Stimulated activated CD4-positive, alpha-beta T cell treated with anti-CD3 and anti-CD28 coated beads, Interleukin-1b, Interleukin-23, amount 100 ng/mL, for 1 hour (primary cell): ENCODE measurements at places on chromosomes 6 and 20.

DNA sequence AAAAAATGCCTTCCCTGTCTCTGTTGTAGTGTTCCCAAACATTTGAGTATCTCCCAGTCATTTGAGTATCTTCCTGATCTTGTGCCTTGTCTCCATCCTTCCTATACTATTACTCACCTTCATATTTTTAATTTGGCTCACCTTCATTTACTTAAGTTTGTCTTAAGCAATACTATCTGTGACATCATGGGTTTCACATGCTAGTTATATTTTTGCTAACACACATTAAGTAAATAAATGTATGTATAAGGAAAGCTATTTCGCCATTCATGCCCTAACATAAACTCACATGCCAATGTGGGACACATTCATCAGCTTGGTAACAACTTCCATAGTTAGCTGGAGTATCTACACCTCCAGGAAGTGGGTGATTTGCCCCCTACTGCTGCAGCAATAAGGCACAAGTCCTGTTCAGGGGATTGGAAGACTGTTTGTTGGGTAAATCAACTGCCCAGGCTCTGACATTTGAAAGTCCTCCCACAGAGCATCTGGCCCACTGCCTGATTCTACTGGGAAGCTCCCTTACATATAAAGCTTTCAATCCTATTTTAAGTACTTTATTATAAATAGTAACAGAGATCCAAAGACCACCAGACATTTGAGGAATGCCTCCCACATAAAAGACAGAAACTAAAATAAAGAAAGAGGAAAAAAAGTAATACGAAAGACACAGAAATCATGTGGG, 132.3 kb downstream of the ISM1 start:
- DNase-seq, result no peak

- DNase-seq, result no peak
Measured at GRCh38 chr20:48738399-48739304, 89.1 kb downstream of the PREX1 start.

GRCh38 chr6:20454204-20454824, 52.6 kb downstream of the E2F3 start:
- no peak for DNase-seq

DNA sequence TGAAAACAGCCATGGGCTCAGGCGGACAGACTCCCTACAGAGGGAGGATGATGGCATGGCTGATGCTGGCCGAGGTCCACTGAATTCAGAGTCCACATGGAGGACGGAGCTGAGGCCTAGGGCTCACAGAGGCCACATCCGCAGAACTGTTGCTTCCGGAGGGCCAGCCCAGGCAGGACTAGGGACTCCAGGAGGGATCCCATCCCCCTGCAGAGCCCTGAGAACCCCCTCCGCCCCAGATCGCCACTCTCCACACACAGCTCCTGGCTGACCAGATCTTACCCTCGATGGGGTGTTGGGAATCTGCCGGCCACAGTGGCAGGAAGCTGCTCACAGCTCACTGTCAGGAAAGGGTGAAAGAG, 399.2 kb downstream of the TAF4 start:
- DNase-seq, result no peak

- DNase-seq, result no peak
Measured at GRCh38 chr6:73951183-73951582, 255.2 kb downstream of the CD109 start.

GRCh38 chr6:44556046-44556445, 168.5 kb downstream of the CDC5L start:
- no peak for DNase-seq

GRCh38 chr6:109690373-109690736, 647 bp downstream of the AK9 start:
- peak; percentile 45 for DNase-seq

GRCh38 chr6:146548898-146549374, 5.3 kb downstream of the RAB32 start:
- no peak for DNase-seq

- DNase-seq, result no peak
Measured at GRCh38 chr6:47047479-47048407, 5.6 kb upstream of the ADGRF1 start.

DNA sequence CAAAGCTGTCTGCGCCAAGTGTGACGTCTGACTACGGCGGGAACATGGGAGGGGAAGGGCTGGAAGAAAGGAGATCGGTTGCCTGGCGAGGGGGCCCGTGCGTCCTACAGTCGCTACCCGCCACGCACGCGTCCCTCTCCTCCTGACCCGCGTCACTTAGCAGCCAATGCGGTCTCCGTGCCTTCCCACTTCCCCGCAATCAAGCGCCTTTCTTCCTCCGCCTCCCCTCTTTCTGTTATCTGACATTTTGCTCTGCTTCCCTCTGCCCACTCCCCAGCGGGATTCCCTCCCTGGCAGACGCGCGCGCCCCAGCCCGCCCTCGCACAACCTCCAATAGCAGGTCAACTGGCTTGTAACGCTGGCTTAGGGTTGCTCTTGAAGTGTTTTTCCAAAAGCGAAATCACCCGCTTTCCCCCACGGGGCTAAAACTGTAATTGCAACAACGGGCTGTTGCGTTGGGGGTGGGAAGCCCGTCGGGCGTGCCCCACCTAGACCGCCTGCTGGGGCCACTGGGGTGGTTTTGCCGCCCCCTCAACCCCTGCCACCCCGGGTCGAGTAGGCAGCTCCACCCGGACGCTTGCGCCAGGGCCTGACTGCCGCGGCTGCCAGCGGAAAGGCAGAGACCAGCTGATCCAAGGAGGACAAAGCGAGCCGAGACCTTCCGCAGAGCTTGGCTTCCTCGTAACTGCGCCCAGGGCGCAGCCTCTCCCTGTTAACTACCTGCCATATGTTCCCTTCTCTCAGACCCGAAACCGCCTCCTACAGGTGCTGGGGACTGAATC, 6.2 kb upstream of the SOX4 start:
- DNase-seq, result no peak

GRCh38 chr6:168078175-168078942, 653 bp downstream of the FRMD1 start:
- DNase-seq, result no peak

DNA sequence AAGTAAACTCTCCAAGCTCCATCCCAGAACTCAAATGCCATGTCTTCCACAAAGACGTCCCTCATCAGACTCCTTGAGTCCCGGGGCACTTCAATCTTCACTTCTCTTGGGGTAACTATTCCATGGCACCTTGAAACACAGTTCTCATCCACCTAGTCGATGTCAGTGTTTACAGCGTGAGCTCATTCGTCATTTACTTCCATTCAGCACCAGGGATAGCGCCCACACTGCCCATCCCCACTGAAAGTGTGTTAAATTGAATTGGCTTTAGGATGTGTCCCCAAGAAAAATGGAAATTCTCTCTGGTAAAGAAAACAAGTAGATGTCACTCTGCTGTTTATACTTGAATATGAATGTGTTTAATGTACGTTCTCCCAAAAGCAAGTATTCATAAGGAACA, 31.3 kb downstream of the KCNK15 start:
- no peak for DNase-seq

- DNase-seq, result no peak
Measured at GRCh38 chr6:116221067-116221466, 32.8 kb downstream of the TSPYL4 start.

DNA sequence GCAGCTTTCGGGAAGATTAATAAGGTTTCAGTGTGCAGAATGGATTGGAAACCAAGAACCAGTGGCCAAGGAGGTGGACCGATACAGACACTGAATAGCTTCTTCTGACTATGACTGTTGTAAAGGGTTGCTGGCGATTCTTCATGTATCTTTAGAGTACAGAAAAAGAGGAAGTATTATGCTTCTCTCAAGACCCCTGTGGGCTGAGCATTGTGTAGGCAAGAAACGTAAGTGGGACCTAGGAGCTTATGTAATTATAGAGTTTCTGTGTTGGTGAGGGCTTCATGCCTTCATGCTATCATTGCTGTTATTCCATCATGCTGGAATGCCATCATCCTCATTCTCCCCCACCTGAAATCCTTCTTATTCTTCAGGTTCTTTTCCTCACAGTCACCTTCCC, 105.4 kb upstream of the AKIRIN2 start:
- DNase-seq, result no peak

DNA sequence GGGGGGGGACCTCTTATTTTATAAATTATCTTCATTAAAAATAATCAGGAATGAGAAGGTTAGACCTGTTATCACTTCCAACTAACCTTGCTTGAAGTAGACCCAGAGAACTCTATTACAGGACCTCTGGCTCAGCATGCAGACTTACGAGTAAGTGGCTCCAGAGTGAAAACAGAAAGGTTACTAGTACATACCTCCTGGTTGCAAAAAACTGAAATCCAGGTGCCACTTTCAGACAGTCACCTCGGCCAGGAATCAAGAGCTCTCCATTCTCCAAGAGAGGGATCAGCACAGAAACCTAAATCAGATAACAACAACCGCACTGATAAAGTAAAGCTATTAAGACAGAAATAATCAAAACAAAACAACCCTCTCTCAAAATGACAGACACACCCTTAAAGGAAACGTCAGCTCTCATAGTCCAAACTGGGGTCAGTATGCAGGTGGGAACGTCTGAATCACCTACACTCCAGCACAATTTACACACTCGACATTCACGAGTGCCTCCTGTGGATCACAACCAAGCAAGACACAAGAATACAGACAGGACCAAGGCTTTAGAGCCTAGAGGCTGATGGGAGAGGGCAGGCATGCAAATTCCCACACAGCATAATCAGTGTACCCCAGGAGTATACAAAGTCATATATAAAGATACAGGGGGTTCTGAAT, 31.8 kb downstream of the MDN1 start:
- no peak for DNase-seq

DNA sequence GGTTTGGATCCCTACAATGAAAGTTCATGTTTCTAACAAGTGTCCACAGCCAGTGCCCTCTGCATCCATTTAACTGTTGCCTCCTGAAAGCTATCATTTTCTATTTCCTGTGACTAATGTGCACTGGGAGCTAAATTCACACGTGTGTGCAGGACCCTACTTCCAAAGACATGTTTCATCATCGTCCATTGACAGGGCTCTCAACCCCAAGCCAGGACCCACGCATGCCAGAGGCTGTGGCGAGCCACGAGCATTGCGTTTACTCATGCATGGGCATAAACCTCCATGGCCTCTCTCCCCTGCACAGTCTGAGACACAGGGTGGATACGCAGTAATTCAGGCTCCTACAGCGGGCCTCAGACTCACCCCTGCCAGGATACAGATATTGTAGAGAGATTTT, 153.2 kb downstream of the MAFB start:
- DNase-seq, result no peak

- no peak for DNase-seq
Measured at GRCh38 chr6:145453376-145453775, 281.9 kb downstream of the EPM2A start.

GRCh38 chr6:44065443-44066140, 61.7 kb downstream of the MRPL14 start:
- DNase-seq, result no peak

DNA sequence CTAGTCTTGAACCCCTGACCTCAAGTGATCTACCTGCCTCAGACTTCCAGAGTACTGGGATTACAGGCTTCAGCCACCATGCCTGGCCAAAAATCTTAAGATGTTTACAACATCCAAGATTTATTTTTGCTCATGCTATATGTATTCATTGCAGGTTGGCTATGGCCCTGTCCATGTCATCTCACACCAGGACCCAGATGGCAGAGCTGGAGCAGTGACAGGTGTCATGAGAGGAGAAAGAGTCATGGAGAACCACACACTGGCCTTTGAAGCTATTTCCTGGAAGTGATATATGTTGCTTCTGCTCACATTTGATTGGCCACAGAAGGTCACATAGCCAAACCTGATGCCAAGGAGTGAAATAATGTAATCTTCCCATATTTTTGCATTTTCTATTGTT, 13.8 kb upstream of the DDR1 start:
- no peak for DNase-seq

DNA sequence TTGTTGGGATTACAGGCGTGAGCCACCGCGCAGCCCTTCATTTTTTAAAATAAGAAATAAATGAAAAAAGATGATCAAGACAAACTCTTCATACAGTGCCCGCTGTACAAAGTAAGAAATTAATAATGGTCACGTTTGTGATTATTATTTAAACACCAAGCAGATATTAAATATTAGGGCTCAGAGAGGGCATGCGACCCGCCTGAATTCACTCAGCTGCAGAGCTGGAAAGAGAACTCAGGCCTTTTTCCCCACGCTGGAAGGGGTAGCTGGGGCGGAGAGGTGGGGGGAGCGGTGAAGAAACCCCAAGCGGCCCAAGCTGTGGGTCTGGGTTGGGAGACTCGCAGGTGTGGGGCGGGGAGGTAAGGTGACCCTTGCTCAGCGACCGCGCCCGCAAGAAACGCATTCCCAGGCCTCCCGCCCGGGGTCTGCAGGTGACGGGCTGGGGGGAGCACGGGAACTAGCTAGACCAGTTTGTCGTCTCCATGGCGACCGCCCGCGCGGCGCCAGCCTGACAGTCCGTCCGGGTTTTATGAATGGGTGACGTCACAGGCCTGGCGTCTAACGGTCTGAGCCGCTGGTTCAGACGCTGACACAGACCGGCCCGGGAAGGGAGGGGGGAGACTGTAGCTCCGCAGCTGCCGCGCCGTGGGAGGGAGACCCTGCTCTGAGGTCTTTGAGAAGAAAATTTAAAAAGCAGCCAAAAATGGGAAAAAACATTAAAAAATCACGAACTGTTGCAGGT, 1.1 kb upstream of the ID1 start:
- peak; percentile 24 for DNase-seq

DNA sequence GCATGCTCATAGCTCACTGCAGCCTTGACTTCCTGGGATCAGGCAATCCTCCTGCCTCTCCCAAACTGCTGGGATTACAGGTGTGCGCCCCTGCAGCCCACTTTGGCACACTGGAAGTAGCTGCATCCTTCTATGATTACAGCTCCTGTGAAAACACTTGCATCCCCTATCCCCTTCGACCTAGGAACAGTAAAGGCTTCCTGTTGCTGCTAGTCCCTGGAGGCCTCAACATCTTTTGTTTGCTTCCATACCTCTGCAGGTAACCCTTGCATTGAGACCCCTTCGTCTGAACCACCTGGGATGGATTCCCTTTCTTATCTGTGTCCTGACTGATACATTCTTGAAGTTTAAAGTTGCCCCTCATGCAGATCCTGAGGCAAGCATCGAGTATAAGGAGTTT, 152.4 kb downstream of the PAK5 start:
- DNase-seq, result no peak

DNA sequence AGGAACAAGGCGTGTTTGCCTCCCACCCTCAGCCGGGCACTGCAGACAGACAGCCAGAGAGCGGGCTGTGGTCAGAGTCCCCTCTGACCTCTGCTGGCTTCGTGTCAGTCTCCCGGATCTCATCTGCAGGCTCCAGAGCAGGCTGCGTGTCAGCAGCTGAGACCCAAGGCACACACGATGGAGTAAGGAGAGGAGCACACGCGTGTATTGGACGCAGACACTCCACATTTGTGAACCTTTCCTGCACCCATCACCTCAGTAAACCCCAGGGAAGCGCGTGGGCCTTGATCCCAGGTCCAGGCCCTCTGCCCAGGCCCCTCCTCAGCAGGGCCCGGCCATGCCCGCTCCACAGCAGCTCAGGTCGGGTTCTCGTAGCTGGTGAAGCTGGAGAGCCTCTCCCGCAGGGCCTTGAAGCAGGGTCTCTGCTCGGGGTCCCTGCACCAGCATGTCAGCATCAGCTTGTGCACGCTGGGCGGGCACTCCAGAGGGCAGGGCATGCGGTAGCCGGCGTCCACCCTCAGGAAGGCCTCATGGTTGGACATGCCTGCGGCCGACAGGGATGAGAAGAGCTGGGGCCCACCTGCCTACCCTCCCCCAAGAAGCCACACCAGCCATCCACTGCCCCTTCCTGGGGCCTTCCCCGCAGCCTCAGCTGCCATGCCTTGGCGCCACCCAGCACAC, 7.9 kb downstream of the PTK6 start:
- DNase-seq, result no peak

- no peak for DNase-seq
Measured at GRCh38 chr20:46831633-46832011, 63.0 kb upstream of the EYA2 start.
